H7 (cell line): ENCODE measurements at places on chromosomes 4 and X.

- DNase-seq = no peak
Measured at GRCh38 chr4:94334476-94334875, 8.2 kb downstream of the HPGDS start.

DNA sequence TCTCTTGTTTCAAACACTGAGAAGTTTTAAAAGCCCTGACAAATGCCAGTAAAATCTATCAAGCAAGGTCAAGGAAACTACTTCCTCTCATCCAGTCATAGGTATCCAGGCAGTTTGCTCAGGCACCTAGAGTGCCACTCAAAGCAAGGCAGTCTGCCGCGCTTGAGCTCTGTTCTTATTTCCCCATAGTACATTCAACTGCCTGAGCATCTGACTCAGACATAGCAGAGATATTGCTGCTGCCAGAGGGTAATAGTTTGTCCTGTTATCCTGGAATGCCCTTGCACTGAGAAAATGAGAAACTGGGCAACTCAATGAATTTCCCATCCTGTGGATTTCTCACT, 16.1 kb upstream of the ATP8A1 start:
- DNase-seq = no peak

DNA sequence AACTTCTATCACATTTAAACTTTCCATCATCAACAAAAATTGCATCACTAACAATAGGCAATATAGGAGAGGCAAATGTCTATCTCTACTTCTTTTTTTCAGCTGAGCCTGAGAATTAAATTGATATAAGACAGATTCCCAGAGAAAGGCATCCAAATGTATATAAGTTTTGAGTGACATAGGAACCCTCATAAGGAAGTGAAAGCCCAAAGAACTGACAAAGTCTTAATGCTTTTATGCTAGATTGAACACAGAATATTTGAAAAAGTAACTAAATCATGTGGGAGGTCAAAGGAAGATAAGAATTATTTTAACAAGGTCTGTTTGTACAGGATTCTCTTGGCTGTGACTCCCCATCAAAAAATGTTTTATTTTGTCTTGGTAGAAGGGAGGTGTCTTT, 714.9 kb downstream of the GRXCR1 start:
- no peak for DNase-seq

- peak; percentile 77 for DNase-seq
Measured at GRCh38 chrX:153871451-153871850, 14.5 kb downstream of the L1CAM start.

DNA sequence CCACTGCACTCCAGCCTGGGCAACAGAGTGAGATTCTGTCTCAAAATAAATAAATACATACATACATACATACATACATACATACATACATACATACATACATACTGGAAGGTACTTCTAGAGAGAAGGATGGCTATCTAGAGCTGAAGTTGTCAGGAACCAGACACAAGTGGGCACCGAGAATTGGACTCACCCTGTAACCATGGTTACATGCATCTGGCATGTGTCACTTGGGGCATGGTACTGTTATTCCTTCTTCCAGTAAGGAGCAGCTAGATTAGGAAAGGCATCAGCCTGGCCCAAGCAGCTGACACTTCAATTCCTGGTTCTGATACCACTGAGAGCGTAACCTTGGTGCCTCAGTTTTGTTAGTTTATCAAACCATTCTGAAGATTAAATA, 127.1 kb downstream of the SH3KBP1 start:
- no peak for DNase-seq

DNA sequence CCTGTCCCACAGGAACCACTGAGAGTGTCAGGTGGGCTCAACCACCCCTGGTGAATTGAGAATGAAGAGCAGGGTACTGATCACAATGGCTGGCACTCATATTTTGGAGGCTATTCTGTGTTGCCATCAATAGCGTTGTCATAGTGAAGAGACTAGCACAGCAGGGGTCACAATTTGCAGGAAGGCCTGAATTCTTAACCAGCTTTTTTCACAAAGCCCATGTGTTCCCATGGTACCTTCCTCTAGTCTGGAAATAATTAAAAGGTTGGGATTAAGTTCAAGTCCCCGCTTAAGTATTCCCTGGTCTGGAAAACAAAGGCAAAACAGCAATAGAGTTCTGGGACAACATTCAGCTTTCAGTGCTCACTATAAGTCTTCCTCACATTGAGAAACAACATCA, 1051.7 kb downstream of the C4orf33 start:
- DNase-seq = no peak

- no peak for DNase-seq
Measured at GRCh38 chr4:60384516-60384915, 815.6 kb upstream of the ADGRL3 start.

DNA sequence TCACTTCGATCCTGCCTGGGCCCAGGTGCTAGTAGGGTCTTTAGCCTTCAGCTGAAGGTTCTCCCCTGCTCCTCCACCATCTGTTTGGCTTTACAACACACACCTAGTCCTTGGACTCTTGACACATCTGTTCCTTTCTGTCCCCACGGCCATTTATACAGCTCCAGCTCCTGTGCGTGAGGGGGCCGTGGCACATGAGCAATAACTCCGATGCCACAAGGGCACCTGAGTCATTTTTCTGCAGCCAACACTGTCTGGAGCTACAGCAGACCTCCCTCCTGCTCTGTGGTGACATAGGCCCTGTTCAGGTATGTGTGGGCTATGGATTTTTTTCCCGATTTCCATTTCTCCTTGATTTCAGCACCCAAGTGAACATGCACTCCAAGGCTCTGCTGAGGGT, 44.7 kb upstream of the BCOR start:
- no peak for DNase-seq

- no peak for DNase-seq
Measured at GRCh38 chr4:67727124-67727850, 26.3 kb upstream of the UBA6 start.

DNA sequence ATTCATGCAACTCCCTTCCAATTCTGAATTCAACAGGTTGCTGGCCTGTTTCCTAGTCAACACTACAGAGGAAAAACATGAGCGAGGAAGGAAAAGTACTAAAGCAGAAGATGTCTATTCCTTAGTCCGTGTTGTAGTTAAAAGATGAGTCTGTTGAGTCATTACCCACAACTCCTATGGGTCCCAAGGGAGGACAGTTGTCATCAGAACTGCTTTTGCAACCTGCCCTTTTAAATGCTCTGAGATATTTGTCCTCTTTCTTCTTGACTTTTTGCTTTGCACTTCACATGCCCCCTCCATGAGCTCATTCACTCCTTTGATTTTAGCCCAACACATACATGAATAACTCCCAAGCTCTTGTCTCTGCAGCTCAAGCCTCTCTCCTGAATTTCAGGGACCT, 119.2 kb downstream of the CORIN start:
- no peak for DNase-seq

DNA sequence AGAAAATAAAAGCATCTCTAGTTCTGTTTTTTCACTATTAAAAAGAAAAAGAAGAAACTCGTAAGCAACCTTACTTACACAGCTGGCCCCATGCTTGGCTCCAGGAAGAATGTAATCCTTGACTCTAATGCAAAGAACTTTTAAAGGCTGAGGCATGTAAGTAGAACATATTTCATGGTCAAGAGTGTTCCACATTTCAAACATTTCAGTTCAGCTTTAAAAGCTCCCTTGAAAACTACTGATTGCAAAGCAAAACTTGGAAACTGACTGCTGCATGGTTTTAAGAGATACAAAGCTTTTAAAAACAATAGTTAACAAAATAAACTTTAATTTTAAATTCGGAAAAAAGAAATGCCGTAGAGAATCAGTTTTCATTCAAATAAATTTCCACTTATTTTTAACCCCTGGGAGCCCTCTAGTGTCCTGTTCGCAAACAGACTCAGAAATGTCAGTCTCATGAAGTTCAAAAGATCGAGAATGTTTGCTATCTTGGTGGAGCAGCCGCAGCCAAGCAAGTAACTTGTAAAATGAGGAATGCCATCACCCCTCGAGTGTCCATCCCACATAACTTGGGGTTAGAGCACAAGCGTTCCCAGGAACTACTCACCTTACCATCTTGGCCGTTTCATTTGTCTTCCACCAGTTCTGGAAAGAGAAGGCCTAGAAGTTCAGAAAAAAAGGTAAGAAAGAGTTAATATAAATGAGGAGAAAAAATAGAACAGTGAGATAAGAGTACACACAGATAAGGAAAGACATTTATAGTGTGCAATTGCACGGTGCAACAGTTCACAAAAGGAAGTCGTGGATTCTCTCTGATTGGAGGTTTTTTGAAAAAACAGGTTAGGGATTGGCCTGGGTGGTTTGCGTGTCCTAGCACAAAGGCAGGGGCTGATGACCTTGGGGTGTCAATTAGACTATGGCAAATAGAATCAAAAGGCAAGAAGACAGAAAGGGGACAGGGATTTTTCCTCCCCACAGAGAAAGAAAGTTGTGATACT, at the start of gene GASK1B:
Gene GASK1B, minus strand, starts transcription at position 765 of the 998 bp plus-strand sequence. CDS start 1,650 bp downstream, outside the sequence.
- DNase-seq = peak; percentile 44

GRCh38 chrX:132092439-132093065, 35.3 kb downstream of the FRMD7 start:
- peak; percentile 76 for DNase-seq

GRCh38 chrX:82070948-82071347, 869.0 kb downstream of the SH3BGRL start:
- DNase-seq = no peak

DNA sequence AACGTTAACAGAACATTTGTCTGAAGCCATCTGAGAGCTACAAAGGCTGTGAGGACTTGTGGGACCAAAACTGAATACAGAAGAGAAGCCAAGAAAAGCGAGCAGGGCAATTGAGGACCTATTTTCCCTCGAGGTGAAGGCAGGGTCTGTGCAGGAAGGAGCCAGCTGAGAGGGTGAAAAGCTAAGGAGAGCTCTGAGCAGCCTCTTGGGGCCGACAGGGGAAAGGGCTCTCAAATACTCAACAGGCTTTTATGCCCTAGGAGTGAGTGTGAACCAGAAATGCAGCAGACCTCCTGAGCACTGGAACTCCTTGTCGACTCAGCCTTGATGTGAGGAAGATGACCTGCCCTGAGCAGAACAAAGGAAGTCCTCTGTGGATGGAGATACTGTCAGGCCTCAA, 54.2 kb downstream of the C4orf50 start:
- DNase-seq = no peak

DNA sequence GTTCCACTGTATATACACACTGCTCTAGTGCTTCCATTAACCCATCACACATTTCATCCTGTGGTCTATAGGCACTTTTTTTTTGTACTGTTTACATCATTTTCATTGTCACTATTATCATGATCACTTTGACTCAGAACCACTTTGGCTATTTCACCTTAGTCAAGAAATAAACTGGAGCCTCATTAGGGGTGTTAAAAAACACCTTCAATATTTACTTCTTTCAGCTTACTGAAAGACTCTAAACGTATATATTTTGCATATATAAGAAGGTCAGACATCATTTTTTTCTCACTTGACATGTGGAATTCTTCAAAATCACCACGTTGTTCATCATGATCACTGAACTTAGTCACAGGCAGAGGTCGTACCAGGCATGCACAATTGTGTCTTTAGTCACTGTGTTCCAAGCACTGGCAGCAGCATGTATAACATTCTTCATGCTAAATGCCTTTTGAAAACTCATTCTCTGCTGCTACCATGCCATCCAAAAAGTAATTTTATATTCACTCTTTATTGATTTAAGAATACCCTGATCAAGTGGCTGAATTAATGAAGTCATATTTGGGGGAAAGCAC, 229.2 kb upstream of the ARSJ start:
- DNase-seq = no peak

DNA sequence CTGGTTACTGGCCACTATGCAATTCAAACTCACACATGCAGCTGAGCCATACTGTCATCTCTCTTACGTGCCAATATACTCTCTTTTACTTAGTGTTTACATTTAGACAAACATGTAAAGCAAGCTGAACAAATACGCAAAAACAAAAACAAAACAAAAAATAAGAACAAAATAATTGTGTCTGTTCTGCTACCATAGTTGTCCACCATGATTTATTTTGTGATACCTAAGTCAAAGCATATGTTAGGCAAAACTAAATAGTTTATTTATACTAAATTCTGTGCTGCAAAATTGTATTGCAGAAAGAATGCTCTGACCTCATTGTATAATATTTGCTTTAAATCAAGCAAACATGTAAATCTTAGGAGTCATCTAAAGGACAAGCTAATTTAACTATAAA, 943.2 kb upstream of the AGA start:
- DNase-seq = no peak

GRCh38 chrX:68060506-68061205, 372.6 kb downstream of the OPHN1 start:
- DNase-seq = no peak

DNA sequence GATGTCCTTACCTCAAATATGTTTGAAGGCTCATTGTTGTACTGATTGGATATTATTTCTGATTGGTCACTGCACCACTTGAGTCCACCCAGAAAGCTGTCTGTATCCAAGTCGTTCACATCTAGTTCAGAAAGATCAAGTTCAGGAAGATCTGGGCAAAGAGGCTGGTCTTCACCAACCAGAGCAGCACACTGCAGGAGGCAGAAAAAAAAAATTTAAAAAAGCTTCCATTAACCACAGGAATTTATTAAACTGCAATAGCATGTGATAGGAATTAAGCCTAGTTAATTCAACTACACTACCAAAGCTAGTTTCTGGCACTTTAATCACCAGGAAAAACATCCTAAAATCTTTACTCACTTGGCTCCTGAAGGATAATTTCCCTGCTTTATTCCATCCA, 5.1 kb downstream of the PPARGC1A start:
- DNase-seq = no peak

DNA sequence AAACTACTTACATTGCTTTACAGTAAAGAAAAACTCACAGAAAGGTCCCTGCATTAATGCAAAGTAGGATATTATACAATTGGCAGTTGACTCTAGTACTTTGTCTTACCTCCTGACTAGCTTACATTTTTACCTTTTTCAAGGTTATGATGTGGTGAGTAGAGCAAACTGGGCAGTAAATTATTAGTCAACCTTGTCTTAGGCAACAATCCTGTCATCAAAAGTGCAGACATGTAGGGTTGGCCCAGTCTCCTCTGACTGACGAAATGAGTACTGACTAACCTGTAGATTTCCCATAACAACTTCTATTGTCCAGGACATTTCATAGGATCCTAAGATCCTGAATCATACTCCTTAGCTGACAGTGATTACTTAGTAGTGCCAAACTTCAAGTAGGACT, 142.0 kb upstream of the NUDT6 start:
- DNase-seq = no peak

DNA sequence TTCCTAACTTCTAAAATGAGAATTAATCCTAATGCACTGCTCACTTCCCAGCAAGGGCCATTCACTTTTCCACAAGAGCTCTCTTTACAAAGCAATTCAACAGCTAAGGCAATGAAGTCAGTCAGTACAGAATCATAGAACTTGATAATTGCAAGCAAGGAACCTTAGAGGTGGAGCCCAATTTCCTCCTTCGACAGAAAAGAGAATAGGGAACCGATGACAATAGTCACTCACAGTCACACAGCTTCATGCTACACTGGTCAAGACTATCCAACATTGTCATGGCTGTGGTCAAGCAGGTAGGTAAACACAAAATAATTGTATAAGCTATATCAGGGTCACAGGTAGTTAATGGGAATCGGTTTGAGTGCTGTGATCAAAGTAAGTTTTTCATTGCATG, 90.0 kb downstream of the ELOVL6 start:
- DNase-seq = no peak
